ENCODE measurements at places on chromosomes 4 and X. TPM values are rescaled to one million over a fixed set of nuclear protein-coding genes. Genes with fewer than 3 reads are reported as not detected.

Gene PABPC5
- not detected for total RNA-seq

Gene CENPE
- total RNA-seq, result 1.5 TPM

Gene FRG1
- 75.0 TPM for total RNA-seq

Gene CCSER1
- 1.9 TPM for total RNA-seq

Gene NUDT10
- not detected for total RNA-seq

Gene BMPR1B
- 0.14 TPM for total RNA-seq

Gene NPY1R
- total RNA-seq, result not detected

DNA sequence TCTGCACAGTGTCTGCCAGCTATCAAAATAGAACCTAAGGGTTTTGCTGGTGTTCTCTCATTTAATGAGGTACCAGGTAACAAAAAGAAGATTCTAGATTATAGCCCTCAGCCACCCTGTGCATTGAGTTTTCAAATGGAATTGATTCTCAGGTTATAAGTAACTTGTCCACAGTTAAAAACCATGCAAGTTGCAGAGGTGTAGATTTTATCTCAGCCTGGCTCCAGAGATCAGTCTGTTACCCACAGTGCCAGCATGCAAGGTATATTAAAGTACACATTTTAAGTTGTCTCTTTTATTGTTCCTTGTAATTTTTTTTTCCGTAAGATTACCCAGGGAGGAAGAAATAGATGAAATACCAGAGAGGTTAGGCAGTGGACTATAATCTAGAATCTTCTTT, 59.7 kb downstream of the RAPGEF2 start:
- H3K27ac ChIP-seq, result no peak overlapping the region
- no peak overlapping the region for H3K4me3 ChIP-seq
- DNase-seq, result no peak
- H3K4me1 ChIP-seq, result no peaks in the 10 kb centered on the region
- H3K27me3 ChIP-seq, result no peaks in the 10 kb centered on the region

DNA sequence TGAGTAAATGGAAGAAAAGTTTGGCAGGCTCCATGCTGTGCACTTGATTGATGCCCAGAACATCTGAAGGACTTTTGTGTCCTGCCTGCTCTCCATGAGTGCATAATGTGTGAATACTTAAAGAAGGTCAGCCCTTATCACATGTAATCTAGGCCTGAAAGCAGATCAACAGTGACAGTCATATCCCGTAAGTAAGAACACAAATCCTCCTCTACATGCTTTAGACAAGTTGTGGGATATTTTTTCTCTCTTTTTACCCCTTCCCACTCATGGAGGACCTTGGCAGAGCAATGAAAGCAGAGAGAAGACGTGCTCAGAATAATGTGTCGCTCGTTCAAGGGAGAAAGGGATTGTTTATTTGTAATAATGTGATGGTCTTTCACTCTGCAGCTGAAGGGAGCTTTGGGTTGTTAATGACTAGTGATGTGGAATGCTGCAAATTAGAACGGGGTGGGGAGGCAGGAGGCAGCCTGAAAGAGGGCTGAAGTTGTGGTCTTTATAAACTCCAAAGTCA, 286.6 kb downstream of the BMPR1B start:
- no peaks in the 10 kb centered on the region for H3K27me3 ChIP-seq
- H3K4me3 ChIP-seq, result no peak overlapping the region
- no peaks in the 10 kb centered on the region for H3K36me3 ChIP-seq
- no peaks in the 10 kb centered on the region for H3K4me1 ChIP-seq
- no peak for DNase-seq

DNA sequence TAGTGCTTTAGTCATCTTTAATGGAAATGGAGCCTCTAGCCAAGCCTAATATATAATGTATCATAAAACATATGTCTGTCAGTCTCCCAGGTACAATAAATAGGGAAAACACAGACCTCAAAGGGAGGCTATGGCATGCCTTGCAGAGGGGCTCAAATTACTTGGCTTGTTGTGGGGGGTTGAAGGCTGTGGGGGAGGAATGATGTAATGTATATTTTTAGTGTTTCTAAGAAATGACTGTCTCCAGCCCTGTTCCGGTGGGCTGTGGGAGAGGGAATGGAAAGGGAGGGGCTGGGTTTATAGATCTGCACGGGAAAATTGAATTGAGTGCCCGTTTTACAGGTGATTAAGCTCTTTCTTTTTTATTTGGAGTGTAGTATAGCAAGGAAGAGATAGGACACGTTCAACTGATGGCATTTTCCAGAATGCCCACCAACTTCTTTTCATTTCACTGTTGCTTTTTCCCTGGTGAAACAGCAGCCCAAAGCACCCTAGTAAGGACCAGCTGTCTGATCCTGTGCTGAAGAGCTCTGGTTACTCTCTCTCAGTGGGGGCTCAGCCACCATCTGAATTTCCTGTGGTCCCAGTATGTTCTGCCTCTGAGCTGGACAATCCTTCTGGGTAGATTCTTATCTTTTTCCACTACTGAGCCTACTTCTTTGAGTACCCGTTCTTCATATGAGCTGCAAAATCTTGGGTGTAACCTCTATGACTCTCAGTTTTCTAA, 220.7 kb upstream of the CASK start:
- H3K27me3 ChIP-seq, result no peaks in the 10 kb centered on the region
- no peak for DNase-seq

DNA sequence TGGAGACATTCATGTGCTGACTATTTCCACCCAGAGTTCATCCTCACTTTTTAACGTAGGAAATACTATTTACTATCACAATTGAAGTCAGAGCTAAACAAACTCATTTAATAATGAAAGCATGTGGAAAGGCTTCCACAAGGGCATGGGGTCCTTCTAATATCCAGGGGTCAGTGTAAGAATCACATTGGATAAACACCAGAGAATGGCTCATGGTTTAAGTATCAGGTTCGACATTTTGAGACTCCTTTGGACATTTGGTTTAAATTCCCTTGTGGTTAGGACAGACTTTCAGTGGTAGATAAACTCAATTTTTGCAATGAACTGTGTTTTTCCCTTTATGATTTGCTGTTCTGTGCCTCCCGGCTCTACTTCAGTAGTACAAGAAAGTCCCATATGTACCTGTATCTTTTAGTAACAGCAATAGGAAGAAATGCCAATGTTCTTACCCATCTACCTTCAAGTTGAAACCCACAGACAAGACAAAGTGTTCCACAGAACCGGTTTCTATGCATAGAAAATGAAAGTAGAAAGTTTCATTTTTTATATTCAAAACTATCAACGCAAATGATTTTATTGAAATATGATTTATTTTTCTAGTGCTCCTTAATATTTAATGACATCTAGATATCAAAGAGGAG, 589.0 kb upstream of the FAM241A start:
- no peaks in the 10 kb centered on the region for H3K4me1 ChIP-seq
- no peak for DNase-seq
- H3K27me3 ChIP-seq, result no peaks in the 10 kb centered on the region
- H3K36me3 ChIP-seq, result no peaks in the 10 kb centered on the region
- H3K27ac ChIP-seq, result no peak overlapping the region

GRCh38 chr4:138636781-138637180, 378.8 kb upstream of the NOCT start:
- H3K27me3 ChIP-seq, result no peaks in the 10 kb centered on the region
- no peak for DNase-seq
- H3K36me3 ChIP-seq, result no peaks in the 10 kb centered on the region
- no peaks in the 10 kb centered on the region for H3K4me1 ChIP-seq
- H3K27ac ChIP-seq, result no peak overlapping the region

DNA sequence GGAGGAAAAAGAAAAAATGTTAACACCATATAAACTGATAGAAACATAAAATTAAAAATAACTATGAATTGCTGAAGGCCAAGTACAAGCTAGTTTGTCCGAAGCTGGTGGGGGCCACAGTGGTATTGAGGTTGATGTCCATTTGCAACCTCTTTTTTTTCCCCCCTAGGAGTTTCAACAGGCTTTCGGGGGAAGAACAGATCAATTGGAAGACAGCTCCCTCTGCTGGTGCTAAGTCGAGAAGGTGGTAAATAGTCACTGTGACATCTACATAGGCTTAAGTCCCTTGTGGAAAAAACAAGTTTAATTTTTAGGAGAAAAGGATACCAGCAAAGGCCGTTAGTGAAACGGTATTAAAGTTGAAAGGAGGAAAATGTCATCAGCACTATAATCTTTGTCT, 115.7 kb upstream of the ZXDA start:
- H3K36me3 ChIP-seq, result no peaks in the 10 kb centered on the region
- no peaks in the 10 kb centered on the region for H3K27me3 ChIP-seq
- H3K4me1 ChIP-seq, result peaks cover 7% of the 10 kb centered on the region
- peak; percentile 30 for DNase-seq

Measured in naive thymus-derived CD4-positive, alpha-beta T cell (primary cell).